ENCODE measurements at places on chromosomes 5 and 9. TPM values are rescaled to one million over a fixed set of nuclear protein-coding genes. Genes with fewer than 3 reads are reported as not detected.

DNA sequence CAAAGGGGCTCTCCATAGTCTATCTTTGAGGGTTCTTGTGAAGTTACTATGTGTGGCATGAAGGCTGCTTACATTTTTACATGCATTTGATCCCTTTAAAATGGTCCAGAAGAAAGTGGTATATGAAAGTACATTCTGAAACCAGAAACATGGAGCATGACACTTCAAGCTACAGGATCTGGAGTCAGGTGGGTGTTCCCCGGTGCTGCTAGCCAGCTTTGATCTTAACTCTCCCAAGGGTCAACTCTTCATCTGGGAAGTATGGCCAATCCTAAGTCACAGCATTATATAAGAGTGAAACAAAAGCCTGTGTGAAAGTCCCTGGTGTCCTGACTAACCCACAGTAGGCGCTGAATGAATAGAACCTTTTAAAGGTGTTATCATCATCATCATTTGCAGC, 91.0 kb upstream of the TAS2R1 start:
- DNase-seq: no peak

- no peak for DNase-seq
Observed at GRCh38 chr5:56624751-56625150, 190.6 kb upstream of the MAP3K1 start.

DNA sequence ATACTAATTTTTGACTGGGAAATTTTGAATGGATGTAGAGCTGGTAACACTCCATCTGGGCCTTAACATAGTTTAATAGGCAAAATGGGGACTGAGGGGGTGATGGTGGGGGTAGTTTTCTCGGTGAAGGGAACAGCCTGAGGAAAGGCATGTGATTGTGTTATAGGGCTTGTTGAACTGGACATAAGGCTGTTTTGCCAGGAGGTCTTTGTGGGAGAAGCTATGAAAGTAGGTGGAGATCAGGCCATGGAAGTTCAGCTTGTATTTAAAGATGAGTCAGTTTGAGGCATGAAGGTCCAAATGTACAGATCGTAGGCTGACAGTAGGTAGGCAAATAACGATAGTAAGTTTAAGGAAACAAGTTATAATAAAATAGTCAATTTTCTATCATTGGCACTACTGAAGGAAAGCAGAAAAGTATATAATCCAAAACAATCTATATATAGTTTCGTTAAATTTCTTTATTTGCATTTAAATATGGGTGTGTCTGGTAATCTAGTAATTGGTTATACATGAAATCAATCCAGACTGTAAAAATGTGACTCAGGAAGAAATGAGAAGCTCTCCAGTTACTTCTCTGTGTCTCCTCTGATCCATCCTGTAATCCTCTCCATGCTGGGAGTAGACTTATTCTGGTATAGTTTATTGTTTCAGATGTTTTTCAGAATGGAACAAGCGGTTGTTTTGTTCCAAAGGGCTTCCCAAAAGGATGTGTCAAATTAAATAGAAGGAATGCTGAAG, 2.8 kb downstream of the CSNK1G3 start:
- DNase-seq: no peak

- no peak for DNase-seq
Observed at GRCh38 chr9:36731068-36731956, 158.6 kb downstream of the MELK start.

F12 gene
- total RNA-seq: 1.3 TPM

DNA sequence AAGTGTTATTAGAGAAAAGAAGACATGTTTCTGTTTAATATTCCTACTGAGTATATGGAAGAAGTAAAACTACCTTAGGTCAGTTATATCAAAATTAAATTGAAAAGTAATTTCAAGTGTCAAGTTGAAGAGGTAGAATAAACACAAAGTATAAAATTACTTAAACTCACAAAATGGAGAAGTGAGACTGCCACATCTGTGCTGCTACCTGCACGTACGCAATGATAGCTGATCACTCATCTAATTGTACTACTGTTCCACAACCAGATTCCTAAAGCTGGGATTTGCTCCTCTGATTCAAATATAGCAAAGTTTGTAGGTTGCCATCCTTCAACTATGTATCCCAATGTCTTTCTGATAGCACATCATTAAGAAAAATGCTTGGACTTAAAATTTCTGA, 24.8 kb downstream of the EQTN start:
- no peak for DNase-seq

FOXE1 gene
- not detected for total RNA-seq

DNA sequence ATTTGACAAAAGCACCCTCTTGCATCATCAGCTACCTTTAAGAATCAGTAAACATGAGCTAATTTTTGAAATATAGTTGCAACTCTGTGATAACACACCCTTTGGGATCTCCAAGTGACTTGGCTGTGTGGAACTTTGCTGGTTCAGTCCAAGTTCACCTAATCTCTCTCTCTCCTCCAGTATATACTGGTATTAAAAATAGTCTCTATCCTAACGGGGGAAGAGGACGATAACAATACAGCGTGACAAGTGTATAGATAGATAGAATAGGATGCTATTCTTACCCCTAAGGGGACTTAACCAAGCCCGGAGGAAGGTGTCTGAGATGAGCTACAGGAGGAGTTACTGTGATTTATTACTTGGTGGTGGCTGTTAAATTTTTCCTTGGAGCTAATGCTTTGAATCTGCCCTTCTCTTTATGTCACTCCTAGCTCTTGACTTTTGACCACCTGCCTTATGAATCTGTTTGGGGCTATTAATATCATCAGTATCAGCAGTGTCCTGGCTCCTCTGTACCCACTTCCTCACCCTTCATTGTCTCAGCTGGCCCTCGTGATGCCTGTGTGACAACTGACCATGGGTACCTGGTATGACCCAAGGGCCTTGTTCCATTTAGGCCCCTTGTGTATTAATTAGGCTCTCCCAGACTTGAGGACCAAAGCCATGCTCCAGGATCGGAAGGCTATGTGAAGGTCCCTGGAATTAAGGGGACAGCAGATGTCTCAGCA, 223.9 kb downstream of the SREK1 start:
- DNase-seq: no peak

FBXW2 gene
- 82.2 TPM for total RNA-seq

GARIN3 gene
- total RNA-seq: 0.09 TPM

DNA sequence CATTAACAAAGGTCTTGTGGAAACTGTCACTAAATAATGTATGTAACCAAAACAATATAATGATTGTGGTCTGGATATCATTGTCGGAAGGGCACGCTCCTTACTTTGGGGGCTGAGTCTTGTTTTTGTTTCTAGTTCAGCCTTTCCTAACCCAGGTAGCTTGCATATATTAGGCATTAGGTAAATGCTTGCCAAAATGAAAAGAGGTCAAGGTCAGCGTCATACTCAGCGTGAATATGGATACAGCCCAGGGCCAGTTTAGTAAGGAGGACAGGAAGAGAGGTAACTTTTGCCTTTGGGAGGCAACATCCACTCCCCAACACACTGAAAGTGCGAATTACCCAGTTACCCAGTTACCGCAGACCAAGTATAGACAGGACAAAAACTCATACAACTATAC, 171.4 kb downstream of the RAB3C start:
- DNase-seq: no peak

SPRY4 gene
- 0.14 TPM for total RNA-seq

GRCh38 chr5:173334808-173335207, 6.6 kb upstream of the STC2 start:
- no peak for DNase-seq

DNA sequence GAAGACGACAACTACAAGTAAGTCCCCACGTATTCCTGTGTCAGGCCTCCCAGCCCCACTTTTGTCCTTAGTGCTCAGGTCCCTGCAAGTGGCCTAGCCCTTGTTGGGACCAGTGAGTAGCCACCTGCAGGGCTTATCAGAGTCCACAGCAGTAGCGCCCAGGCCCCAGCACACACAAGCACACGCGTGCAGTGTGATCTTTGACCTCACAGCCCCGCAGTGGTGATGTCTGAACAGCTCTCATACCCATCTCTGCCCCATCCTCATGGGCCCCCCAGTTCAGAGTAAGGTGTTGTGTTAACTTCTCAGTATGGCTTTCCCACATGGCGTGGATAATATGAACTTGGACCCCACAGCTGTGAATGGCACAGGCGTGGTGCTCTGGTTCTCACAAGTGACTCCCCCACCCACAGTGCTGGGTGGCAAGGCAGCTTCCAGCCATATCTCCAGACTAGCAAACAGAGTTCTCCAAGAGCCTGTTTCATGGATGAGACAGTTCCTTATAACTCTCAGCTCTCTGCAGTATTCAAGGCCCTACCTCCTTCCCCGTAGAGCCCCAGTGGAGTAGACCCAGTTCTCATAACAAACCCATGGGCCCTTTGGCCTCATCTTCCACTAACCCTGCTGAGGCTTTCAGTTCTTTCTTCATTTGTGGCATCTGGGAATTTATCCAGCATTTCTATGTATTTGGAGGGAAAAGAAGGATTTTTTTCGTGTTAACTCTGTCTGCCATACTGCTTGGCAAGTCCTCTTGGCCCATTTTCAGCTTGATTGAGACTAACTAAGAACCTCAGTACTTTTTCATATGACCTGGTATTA, 46.5 kb upstream of the ANGPTL2 start:
- peak; percentile 38 for DNase-seq

GABRB2 gene
- total RNA-seq: not detected

POLE3 gene
- 55.0 TPM for total RNA-seq

Data from activated CD8-positive, alpha-beta memory T cell treated with anti-CD3 and anti-CD28 coated beads, Interleukin-2, amount 10 ng/mL, durations not matched to agents 7 days and 5 days (primary cell).